ENCODE measurements at places on chromosomes 7 and 10. TPM values are rescaled to one million over a fixed set of nuclear protein-coding genes. Genes with fewer than 3 reads are reported as not detected.

OR2A7 gene
- total RNA-seq: 2.0 TPM

DNA sequence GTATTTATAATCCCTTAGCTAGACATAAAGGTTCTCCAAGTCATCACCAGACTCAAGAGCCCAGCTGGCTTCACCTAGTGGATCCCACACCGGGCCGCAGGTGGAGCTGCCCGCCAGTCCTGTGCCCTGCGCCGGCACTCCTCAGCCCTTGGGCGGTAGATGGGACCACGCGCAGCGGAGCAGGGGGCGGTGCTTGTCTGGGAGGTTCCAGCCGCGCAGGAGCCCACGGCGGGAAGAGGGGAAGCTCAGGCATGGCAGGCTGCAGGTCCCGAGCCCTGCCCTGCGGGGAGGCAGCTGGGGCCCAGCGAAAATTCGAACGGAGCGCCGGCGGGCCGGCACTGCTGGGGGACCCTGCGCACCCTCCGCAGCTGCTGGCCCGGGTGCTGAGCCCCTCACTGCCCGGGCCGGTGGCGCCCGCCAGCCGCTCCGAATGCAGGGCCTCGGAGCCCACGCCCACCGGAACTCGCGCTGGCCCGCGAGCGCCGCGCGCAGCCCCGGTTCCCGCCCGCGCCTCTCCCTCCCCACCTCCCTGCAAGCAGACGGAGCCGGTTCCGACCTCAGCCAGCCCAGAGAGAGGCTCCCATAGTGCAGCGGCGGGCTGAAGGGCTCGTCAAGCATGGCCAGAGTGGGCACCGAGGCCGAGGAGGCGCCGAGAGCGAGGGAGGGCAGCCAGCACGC is 675.6 kb downstream of the REEP3 start:
- no peak overlapping the region for H3K4me3 ChIP-seq
- H3K27me3 ChIP-seq: no peaks in the 10 kb centered on the region
- no peaks in the 10 kb centered on the region for H3K36me3 ChIP-seq
- DNase-seq: no peak

GRCh38 chr7:112866424-112866823 is 76.2 kb upstream of the TMEM168 start:
- no peak overlapping the region for H3K27ac ChIP-seq
- DNase-seq: no peak

GRCh38 chr7:14487701-14488395 is 414.7 kb downstream of the DGKB start:
- no peaks in the 10 kb centered on the region for H3K36me3 ChIP-seq
- H3K4me3 ChIP-seq: no peak overlapping the region
- H3K27me3 ChIP-seq: no peaks in the 10 kb centered on the region

PON3 gene
- 15.0 TPM for total RNA-seq

- H3K4me1 ChIP-seq: no peaks in the 10 kb centered on the region
- no peaks in the 10 kb centered on the region for H3K27me3 ChIP-seq
- no peak overlapping the region for H3K27ac ChIP-seq
- DNase-seq: no peak
- H3K4me3 ChIP-seq: no peak overlapping the region
- no peaks in the 10 kb centered on the region for H3K36me3 ChIP-seq
These were observed 241.3 kb downstream of the FANK1 start for GRCh38 chr10:126137562-126138221.

PARP12 gene
- 23.7 TPM for total RNA-seq

DNA sequence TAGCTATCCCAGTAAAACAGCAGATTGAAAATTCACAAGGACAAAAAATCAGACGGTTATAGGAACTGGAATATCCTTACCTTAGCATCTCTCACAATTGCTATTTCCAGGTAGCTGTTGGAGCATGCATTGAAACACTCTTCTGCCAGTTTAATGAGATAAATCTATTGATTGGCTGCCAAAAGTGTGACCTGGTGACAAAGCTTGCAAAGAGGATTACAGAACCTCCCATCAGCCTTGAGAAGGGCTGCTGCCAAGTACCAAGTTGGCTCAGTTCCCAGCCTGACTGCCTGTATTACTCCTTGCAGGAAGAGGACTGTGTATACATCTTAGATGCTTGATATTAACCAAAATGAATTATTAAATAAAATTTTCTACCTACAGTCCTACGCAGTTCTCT is 5.1 kb downstream of the PRLHR start:
- no peak for DNase-seq
- H3K4me3 ChIP-seq: no peak overlapping the region
- no peak overlapping the region for H3K27ac ChIP-seq
- no peaks in the 10 kb centered on the region for H3K4me1 ChIP-seq

All from Caco-2 (cell line).